OCI-M1 (cell line): ENCODE measurements at places on chromosomes 2 and 18.

DNA sequence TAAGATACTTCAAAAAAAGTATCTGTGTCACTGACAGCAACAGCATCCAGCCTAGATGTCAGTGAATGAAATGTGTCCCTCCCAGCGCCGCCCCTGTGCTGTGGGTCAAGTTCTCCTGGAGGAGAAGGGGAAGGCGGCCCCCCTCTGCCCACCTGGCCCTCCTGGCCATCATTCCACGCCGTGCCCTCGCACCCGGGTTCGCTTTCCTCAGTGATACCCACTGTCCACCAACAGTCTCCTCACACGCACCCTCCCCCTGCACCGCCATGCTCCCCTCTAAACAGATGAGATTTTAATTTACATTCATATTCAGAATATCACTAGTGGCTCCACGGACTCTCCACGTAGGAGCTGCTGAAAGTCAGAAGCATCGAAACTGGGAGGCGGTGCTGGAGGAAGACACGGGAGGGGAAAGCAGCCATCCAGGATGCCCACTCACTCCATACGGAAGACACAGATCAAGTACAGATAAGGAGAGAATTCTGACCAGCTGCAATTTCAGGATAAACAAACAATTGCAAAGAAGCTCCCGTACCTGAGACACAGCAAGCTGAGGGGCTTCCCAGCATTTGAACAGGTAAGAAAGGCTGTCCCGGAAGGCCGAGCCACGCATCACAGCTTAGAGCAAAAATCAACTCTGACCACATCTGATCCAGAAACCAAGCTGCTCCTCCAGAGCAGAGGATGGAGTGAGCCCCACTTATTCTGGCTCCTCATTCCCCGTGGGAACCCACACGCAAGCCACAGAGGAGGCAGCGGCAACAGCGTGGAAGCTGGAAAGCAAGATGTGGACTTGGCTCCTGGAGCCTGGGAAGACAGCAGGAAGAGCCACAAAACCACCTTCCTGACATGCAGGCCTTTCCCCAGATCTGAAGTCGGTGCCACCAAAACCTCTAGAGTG lies 49.7 kb downstream of the PXDN start:
- no peak for DNase-seq

- peak; percentile 98 for DNase-seq
Observed at GRCh38 chr18:9575558-9575957, 38.8 kb downstream of the PPP4R1 start.

DNA sequence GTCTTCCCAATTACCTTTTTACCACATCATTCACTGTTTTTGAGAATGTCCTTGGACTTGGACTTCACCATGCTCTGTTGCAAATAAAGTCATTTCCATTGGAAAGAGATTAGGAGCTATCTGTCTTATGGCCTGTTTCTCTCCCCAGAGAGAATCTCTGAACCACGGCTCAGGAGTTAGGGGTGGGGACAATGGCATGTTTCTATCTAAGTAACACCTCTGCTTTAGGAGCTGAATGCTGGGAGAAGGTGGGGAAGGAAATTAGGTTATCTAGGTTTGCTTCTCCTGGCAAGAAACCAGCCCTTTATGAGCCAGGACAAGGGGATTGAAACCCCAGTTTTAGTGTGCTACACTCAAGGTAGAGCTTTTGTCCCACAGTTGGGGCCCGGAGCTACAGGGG lies 86.3 kb downstream of the AGPS start:
- no peak for DNase-seq

GRCh38 chr2:133837441-133838094 lies 269.3 kb upstream of the NCKAP5 start:
- DNase-seq, result no peak

DNA sequence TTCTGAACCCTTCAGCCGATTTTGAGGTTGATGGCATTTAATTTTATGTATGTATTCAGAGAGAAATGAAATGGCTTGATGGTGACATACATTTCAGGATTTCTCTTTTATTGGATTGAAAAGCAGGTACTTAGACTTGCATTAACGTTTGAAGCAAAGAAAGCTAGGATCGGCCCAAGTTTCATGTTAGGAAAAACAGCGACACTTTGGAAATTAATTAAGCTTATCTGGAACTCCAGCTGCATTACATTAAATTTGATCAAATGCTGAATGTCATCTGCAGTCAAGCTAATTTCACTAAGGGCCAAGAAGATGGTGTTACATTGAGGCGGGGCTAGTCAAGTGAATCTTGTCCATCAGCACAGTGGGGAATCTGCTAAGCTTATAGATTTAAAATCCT lies 441.8 kb downstream of the IRS1 start:
- no peak for DNase-seq

- DNase-seq, result no peak
Observed at GRCh38 chr18:35971661-35972196, 750 bp upstream of the RMP24 start.

GRCh38 chr2:239944694-239945551 lies 80.2 kb downstream of the NDUFA10 start:
- DNase-seq, result no peak

DNA sequence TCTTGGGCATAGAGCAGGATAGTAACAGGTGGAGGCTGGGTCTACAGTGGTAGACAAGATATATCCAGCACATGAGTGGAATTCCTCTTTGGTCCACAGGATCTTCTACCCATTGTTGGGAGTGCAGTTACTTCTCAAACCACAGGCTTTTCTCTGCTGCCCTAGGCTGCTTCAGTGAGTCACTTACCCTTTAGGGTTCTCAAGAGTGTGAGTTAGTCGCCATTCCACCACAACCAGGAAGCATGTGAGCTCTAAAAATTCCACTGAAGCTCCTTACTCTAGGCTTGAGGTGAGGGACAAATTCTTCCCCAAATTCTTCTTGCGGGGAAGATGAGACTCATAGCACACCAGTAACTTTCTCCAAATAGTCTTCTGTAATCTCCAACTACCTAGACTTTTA lies 189.4 kb downstream of the PLCL1 start:
- no peak for DNase-seq

DNA sequence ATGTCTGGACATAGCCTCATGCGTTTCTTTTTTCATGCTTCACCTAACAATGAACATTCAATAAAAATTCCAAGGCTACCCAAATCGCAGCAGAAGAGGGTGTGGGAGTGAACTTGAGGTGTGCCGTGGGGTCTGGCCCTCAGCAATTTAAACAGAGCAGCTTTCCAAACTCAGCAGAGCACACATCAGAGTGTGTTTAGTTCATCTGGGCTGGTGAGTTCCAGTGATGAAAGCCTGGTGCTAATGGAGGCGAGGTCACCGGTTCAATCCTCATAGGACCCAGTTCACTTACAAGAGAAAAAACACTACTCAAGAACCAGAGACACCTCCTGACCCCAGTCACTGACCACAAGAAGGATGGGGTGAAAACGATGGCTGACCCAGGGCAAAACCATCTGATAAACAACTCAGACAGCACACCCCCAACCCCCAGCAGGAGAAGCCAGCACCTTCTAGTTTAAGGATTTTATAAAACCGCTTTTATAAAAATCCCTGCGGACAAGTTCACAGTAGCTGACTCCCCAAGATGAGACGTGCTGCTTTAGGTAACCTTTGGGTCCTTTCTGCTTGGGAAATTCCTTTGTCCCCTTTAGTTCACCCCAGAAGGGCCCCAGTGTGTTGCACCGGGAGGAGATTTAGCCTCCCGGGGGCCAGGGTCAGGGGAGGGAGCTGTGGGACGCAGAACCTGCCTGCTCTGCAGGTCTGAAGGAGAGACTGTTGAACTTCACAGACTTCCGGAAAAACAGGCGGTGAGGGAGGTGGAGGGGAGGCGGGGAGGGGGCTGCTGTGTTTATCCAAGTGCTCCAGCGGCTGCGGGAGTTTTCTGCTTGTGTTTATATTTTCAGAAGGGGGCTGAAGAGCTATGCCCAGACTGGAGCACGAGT lies 152.7 kb upstream of the SOX11 start:
- no peak for DNase-seq

DNA sequence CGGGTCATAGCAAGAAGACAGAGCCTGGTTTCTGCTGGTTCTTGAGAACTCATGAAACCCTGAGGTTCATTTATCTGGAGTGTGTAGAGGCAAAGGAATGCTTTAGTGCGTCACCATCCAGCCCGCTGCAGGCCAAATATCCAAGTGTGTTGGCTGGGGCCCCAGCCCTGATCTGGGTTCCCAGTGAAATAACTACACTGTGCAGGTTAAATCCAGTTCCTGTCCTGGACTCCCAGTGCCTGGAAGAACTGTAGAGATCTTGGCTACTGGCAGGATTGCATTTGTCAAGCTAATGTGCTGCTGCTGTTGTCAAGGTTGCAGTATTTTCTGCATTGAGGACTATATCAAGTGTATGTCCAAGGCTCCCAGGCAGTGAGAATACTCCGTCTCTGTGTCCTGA lies 89.9 kb downstream of the MAPK4 start:
- DNase-seq, result no peak
